ENCODE measurements at places on chromosomes 3 and 15.

GRCh38 chr3:8443829-8444791 is 57.5 kb upstream of the LMCD1 start:
- peak; percentile 88 for DNase-seq

- no peak for DNase-seq
Observed at GRCh38 chr3:46429250-46429649, 22.2 kb downstream of the CCRL2 start.

DNA sequence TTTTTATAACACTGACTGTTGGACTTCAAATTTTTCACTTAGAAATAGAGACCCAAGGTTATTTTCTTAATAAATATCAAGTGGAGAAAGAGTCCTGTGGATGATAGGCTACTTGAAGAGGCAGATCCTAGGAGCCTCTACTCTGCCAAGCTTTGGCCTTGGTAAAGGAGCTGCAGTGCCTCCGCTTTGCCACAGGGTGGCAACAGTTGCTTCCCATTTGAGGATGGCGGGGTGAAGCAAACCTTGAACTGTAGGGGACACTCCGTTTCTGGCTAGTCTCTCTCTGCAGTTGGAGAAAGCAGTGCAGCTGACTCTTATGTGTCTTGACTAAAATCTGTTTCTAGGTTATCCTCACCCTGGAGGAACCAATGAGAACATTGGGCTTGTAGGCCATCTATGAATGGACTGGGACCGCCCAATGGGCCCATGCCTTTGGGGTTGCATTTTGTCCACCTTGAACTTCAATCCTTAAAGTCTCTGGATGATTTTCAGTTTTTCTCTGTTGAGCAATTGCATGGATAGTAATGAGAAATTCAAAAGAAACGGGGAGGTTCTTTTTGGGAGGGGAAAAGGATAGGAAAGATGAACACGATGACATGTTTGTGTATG is 9.8 kb downstream of the SCG5 start:
- DNase-seq, result no peak

GRCh38 chr3:159280386-159281191 is 478.7 kb downstream of the MFSD1 start:
- no peak for DNase-seq

GRCh38 chr15:90593499-90594158 is 63.9 kb downstream of the CRTC3 start:
- no peak for DNase-seq

All from thoracic aorta (tissue), 2 donors.